ENCODE measurements at places on chromosomes 13 and 19.

GRCh38 chr13:66128692-66129269, 1101.4 kb downstream of the PCDH9 start:
- no peak for DNase-seq

GRCh38 chr19:41521931-41522555, 53.9 kb upstream of the CEACAM21 start:
- no peak for DNase-seq

- DNase-seq, result no peak
Measured at GRCh38 chr19:31533114-31533513, 183.9 kb upstream of the TSHZ3 start.

GRCh38 chr13:85700906-85701305, 98.3 kb downstream of the SLITRK6 start:
- no peak for DNase-seq

GRCh38 chr13:37209621-37210580, 104.4 kb upstream of the CSNK1A1L start:
- DNase-seq, result no peak

GRCh38 chr13:46507981-46508380, 45.0 kb upstream of the LRCH1 start:
- DNase-seq, result no peak

- DNase-seq, result no peak
Measured at GRCh38 chr19:8085598-8086408, 33.2 kb downstream of the CCL25 start.

GRCh38 chr13:31638577-31638976, 100.7 kb upstream of the RXFP2 start:
- DNase-seq, result no peak

GRCh38 chr19:48868114-48868886, at the start of gene PLEKHA4:
TSS of gene PLEKHA4 (minus strand) at chr19:48868617. CDS start at chr19:48867620, 997 bp downstream.
- DNase-seq, result no peak

DNA sequence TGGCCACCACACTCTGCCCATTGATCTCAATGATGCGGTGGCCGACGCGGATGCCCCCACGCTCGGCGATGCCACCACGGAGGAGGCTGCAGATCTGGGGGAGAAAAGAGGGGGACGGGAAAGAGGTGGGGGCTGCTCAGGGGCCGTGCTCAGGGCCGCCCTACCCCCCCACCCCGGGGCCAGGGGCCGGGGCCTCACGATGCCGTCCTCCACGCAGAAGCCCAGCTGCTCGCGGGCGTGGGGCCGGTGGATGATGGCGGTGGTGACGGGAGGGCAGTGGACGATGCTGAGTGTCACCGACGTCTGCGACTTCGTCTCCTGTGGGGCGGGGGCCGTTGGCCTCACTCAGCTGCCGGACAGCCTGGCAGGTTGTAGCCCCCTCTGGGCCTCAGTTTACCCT, 10.3 kb downstream of the APBA3 start:
- no peak for DNase-seq

DNA sequence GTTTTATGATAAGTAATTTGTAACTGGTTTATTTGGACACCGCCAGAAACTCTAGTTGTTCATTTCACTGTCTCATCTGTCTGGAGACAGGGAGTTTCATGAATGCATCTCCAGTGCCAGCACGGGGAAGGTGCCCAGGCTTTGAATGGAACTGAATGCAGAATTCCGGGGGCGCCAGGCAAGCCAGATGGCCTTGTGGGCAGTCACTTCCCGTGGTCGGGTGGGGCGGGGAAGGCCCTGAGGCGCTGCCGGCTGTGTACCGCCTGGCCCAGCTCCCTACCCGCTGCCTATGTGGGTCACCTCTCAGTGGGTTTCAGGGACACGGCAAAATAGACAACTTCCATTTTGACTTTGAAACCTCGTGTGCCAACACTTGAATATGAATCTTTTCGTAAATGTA, 28.8 kb upstream of the MCF2L start:
- DNase-seq, result no peak

DNA sequence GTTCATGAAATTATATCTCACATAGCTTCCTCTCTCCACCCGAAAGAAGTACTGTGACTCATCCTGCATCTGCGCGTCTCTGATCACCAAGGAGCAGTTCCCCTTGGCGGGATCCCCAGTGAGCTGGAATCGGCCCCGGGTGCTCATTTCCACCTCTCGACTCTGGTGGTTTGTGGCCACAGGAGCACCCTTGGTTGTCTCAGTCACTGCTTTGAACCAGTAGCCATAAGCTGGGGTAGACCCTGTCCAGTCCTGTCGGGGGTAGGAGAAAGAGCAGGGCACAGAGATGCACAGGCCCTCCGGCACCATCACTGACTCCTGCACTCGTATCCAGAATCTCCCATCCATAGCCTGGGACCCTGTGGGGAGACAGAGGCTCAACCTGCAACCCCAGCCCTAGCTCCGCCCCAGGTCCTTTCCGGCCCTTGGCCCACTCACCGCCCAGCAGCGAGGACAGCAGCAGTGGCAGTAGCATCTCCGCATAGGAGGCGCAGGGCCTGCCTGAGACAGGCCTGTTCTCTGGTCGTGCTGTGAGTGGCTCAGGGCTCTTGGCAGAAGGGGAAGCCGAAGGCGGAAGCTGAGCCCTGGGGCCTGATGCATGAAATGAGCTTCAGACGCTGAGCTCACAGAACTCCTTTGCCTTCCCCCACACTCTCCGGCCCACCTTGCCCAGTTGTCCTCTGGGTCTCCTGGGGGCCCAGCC, at the start of gene SIGLEC10:
TSS of gene SIGLEC10 (minus strand) at position 536 of the 703 bp plus-strand sequence. CDS start at position 475, 61 bp downstream.
- DNase-seq, result peak; percentile 34

DNA sequence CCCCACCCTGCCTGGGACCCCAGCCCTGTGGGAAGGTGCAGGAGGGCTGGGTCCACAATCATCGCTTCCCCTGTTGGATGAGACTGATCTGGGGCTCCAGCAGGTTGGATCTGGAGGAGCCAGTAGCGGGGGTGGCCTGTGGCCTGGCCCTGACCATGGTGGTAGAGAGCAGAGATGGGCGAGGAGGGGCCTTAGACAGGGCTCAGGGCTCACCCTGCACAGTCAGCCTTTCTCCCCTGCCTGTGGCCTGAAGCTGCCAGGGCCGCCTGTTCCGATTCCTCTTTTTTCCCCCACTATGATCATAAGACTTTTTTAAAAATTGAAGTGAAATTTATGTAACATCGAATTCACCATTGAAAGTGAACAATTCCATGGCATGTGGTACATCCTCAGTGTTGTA, 18.2 kb downstream of the SIN3B start:
- DNase-seq, result no peak

DNA sequence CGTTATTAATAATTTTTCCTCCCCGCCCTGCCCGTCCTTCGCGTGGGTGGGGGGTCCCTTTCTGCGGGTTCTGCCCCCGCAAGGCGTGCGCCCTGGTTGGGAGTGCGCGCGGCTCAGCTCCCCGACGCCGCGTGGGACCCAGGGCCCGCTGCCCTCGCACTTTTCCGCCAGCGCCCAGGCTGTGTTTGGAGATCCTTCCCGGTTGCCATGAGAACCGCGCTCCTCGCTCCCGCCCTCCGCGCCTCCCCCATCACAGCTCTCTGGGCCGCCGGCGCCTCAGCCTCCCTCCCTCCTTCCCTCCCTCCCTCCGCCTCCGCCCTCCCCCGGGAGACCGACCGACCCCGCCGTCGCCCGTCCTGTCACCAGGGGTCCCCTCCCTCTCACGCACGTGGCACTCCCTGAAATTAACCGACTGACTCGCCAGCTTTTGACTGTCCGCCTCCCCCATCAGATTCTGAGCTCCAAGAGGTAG, 2.4 kb upstream of the SSBP4 start:
- DNase-seq, result peak; percentile 85

DNA sequence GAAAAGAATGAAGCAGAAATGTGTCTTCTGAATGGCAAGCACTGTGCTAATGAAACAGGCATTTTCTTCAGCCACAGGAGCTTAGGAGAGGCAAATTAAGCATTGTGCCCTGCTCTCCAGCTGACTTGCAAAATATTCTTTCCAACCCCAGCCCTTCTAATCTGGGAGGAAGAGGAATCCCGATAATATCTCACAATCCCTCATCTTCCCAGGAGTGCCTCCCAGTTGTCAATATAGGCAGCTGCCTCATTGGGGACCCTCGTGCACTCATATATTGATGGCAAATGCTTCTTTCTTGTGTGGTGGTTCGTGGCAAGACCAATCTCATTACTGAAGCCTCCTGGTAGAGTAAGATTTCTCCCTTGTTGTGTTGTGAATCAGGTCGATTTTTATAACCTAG, 299.0 kb downstream of the COG6 start:
- DNase-seq, result no peak

DNA sequence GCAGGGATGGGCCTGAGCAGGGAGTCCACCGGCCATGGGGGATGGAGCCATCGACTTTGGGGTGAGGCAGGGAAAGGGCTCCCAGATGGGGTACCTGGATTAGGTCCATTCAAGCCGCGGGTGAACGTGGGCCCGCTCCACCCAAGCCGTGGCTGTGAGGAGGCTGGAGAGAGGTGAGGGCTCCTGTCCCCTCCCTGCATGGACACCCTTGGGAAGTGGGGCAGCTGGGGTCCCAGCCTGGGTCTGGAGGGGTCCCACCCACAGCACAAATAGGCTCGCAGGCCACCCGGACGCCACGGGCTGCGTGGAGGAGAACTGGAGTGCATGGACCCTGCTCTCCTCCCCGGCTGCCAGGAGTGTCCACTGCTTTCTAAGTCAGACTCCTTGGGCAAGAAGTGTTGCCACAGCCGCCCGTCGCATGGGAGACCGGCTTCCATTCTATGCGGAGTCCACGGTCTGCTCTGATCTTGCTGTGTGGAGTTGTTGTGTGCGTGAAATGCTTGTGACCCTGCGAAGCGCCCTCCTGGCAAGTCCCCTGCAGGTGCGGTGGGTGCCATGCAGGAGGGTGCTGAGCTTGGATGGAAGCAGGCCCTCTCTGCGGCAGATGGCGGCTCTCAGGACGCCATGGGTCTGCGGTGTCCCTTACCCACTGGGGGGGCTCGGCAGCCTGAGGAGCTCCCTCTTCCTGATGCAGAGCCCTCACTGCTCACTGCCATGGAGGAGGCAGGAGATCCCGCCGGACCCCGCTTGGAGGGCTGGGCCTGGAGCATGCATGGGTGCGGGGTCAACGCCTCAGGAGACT, 2.0 kb downstream of the DAZAP1 start:
- no peak for DNase-seq

DNA sequence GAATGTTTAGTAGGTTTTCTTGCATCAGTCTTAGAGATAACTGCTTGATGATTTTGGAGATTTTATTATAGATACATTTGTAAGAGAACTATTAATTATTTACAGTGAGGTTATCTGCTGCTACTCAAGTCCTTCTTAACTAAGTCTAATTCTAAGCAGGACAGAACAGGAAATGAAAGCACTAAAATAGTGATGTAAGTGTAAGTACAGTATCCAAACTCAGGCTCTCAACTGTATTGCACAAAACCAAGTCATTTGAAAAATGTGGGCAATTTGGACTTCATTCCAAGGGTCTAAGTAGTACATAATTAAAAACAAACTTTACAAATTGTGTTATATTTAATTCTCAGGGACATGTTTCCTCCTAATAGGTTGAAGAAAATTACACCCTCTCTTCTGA, 417.1 kb downstream of the ITGBL1 start:
- no peak for DNase-seq

DNA sequence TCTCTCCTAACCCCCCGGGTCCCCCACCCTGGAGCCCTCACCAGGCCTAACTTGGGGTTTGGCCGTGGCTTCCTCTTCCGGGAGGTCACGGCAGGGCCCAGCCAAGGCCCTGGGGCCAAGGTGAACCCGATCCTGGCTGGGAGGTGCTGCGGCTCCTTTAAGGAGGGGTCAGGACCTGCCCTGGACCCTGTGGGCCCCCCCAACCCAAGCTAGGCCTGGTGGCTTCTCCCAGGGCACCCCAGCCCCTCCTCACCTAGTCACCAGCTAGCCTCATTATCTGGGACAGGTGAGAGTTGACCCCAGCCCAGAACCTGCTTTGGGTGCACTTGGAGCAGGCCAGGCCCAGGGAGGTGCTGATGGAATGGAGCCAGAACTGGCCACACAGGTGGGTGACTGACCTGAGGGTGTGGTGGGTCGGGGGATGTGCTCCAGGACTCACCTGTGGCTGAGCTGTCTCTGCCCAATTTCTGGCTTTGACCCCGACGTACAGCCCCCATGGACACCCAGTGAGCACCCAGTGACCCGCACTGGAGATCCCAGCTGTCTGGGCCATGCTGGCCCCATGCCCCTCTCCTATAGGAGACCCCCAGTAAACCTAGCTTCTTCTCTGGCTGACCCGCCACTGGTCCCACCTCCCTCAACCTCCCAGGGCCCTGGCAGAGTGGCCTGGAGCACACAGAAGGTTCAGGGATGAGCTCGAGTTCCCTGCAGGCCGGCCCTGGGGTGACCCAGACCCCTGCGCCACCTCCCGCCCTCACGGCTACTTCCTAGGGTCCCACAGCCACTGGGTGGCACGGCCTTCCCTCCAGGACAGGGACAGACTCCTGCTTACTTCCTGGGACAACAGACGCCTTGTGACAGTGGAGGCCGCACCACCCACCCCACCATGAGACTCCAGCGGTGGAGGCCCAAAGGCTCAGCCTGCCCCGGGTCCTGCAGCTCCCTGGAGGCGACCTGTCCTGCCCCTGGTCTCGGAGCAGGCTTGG, 6.7 kb upstream of the MKNK2 start:
- no peak for DNase-seq

GRCh38 chr19:1746401-1747284, 6.7 kb upstream of the ONECUT3 start:
- no peak for DNase-seq

GRCh38 chr13:98433654-98434053, 143.3 kb downstream of the STK24 start:
- DNase-seq, result no peak

DNA sequence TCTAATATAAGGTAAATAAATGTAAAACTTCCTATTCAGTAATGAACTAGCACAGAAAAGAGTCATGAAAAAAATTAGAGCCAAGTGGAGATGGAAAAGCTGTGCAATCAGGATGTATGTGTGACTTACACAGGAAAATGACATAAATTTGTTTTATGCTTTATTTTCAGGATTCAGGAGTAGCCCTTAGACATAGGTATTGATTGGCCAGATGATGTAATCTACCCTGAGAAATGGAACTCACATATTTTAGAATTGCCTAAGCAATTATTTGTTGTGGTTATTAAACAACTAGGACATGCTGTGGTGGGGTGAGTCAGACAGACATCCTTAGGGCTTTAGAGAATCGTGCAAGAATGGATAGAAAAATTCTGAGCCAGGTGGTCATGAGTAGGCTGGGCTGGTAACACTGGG, 110.6 kb downstream of the PCDH9 start:
- no peak for DNase-seq

DNA sequence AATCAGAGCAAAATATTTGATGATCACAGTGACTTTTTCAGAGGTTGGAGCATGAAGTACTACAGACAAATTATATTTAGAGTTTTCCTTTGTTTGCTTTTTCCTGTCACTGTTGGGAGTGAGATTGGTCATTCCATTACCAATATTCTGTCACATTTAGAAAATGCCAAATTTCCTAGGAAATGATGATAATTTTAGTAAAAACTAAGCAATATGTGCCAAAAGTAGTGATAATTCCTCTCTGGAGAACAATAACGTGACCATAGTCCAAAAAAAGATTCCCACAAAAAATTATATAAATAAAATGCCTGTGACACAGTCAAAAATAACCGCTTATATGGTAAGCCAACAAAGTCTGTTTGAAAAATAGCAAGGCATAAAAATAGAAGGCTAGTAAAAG, 2719.4 kb downstream of the PCDH9 start:
- no peak for DNase-seq

GRCh38 chr19:46745521-46746280, at the start of gene FKRP:
TSS of gene FKRP (plus strand) at chr19:46746057. CDS start at chr19:46755451, 9,394 bp downstream.
- DNase-seq, result no peak

GRCh38 chr19:1980091-1980808, 35.3 kb downstream of the BTBD2 start:
- DNase-seq, result no peak

- DNase-seq, result no peak
Measured at GRCh38 chr13:45875951-45876350, 24.4 kb upstream of the SIAH3 start.

- no peak for DNase-seq
Measured at GRCh38 chr13:80339563-80339911, 1.4 kb downstream of the SPRY2 start.
